Stimulated activated CD8-positive, alpha-beta memory T cell treated with anti-CD3 and anti-CD28 coated beads, Interleukin-15, amount 100 ng/mL, for 24 hours (primary cell): ENCODE measurements at places on chromosomes 16 and 17.

- no peak for DNase-seq
Observed at GRCh38 chr16:86991679-86992078, 325.5 kb downstream of the C16orf95 start.

GRCh38 chr16:62445909-62446308 is 409.7 kb upstream of the CDH8 start:
- DNase-seq, result no peak

- DNase-seq, result peak; percentile 53
Observed at GRCh38 chr16:12573730-12574383, 229.8 kb downstream of the CPPED1 start.

DNA sequence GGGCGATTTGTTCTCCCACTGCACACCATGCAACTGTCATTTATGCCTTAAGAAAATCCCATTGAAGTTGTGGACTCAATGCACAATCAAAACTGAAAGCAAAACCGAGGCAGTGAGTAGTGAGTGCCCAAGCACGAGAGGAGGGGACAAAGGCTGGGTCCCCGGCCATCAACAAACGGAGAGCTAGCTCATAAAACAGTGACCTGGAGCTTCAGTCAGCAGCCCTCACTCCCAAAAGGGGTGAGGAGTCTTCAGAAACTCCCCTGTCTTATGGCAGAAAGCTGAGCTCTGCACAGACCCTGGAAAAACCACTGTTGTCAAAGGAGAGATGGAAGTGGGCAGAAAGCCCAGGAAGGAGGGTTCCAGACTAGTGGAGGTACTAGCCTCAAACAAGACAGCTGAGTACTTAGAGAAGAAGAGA is 96.9 kb downstream of the ADCY9 start:
- DNase-seq, result no peak

GRCh38 chr16:29307598-29308507 is 98.7 kb downstream of the NPIPB11 start:
- DNase-seq, result no peak

DNA sequence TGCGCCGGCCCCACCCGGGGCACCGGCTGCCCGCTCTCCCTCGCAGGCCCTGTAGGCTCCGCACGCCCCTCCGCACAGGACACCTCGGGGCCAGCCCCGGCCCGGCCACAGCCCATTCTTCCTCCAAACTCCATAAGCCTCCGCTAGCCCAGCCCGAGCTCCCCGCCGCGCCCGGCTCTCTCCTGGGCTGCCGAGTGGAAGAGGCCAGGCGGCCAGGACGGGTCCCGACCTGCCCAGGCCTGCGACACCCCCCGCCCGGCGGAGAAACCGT is 397 bp downstream of the NCOR1 start:
- no peak for DNase-seq

DNA sequence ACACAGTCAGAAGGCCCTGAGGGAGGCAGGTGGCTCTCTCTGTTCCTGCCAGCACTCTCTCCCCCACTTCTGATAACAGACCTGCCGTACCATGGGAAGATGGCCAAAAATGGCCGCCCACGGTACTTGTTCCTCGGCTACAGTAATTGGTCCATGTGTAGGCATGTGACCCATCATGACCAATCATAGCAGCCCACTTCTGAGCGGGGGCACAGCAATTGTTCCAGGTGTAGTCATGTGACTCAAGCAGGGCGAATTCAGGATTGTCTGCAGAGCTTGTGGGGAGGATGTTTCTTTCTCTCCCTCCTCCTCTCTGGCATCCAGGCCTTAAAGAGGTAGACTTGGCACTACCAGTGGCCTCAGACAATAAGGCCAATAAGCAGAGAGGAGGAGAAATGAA is 250.4 kb downstream of the MRTFB start:
- no peak for DNase-seq

DNA sequence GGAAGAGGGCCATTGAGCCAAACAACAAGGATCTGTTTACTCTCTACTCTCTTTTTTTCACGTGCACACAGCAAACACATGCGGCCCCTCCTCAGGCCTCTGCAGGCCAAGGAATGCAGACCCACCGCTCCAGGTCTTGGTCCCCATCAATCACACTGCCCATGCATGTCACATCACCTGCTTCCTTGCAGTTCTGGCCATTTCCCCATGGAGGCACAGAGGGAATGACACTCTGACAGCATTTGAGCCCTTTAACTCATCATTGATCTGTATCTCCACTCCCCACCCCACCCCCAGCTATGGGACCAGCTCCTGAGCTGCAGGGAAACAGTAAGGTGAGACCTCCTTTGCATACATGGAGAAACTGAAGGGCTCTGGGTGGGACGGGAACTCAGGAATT is 45.9 kb upstream of the MEIOC start:
- DNase-seq, result no peak

- DNase-seq, result peak; percentile 61
Observed at GRCh38 chr16:12095275-12096156, 119.0 kb downstream of the SNX29 start.

GRCh38 chr17:17231621-17232302 is 5.2 kb downstream of the FLCN start:
- DNase-seq, result no peak

DNA sequence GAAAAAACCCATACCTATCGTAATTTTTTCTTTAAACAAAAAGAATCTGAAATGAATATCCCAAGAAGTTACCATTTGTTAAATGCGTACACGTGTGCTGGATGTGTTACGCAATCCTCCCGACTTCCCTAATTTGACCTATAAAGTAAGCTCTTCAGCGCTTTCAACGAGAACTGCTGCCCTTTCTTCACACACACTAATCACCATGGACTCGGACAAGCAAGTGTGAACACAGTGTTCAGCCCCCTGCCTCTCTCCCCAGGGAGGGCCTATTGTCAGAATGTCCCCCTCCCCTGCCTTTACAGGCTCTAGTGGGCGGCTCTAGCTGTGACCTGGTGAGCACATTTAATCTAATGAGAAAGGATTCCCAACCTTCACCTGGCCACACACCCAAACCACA is 216.1 kb downstream of the CEP112 start:
- no peak for DNase-seq

DNA sequence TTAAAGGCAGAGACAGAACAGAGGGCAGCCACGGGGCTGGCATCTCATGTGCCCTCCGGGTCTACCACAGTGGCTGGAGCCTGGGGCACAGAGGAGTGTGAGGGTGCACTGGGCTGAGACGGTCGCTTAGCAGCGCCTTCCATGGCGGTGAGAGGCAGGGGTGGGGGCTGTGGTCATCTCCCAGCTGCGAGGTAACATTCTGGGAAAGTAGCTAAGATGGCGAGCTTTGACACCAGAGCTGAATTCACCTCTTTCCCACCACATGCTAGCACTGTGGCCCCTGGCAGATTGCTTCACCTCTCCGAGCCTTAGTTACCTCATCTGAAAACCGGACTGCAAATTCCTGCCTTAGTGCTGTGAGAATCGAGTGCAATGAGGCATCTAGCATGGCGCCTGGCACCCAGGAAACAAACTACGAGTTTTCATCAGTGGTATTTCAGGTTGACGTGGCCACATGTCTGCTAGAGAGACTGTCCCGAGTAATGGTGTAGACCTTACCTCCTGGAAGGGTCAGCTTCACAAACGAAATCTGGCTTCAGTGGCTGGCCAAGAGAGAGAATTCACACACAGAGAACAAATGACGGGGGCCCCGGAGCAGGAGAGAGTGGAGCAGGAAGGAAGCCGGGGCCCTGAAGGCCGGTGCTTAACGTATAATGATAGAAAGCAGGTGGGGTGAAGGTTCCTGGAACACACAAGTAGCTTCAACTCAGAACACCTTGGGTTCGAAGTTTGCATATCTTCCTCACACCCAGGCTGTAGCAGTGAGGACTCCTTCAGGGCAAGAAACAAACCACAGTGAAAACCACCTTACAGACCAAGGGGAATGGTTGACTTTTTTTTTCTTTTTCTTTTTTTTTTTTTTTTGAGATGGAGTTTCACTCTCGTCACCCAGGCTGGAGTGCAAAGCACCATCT is 63.9 kb upstream of the RPH3AL start:
- no peak for DNase-seq

GRCh38 chr17:19614900-19615299 is 33.7 kb upstream of the ALDH3A2 start:
- DNase-seq, result no peak

DNA sequence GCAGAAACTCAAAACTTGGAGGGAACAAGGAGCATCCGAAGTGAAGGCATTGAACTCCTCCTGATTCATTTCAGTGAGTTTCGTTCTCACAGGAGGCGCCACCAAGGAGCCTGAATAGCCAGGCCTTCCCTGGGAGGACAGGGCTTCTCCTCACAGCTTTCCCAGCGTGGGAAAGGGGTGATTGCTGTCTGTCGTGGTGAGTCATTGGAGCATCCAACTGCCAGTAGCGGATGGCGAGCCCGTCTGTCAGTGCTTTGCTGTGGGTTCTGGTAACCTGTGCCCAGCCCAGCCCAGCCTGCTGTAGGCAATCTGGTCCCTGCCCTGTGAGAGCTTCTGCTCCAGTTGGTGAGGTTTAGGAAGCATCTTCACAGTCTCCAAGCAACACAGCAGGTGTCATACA is 28.3 kb downstream of the PLCD3 start:
- DNase-seq, result no peak

- DNase-seq, result no peak
Observed at GRCh38 chr16:6034511-6034910, 936.9 kb upstream of the EEF2KMT start.

DNA sequence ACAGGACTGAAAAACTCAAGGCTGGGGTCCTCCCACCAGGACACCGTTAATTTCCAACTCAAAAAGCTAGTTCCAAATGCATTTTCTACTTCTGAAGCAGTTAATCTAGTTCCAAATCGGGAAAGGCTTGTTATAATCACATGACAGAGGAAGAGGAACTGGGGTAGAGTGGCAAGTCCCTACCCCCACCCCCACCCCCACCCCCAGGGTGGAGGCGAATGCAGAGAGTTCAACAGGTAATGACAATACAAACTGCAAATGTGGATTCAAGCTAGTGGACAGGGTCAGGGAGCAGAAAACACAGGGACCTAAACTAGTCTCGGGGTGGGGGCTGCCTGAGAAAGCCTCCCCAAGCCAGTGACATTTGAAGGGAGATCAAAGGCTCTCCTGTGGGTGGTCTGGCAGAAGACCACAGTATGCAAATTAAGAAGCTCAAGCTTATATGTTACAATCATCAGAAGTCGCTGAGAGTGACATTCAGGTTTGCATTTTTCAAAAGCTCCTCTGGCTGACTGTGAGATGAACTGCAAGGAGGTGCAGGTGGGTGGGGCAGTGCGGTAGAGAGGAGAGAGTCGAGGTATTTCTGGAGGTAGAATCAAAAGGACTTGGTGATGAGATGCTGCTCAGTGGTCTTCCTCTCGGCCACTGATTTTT is 56.4 kb upstream of the SLC25A19 start:
- DNase-seq, result no peak

DNA sequence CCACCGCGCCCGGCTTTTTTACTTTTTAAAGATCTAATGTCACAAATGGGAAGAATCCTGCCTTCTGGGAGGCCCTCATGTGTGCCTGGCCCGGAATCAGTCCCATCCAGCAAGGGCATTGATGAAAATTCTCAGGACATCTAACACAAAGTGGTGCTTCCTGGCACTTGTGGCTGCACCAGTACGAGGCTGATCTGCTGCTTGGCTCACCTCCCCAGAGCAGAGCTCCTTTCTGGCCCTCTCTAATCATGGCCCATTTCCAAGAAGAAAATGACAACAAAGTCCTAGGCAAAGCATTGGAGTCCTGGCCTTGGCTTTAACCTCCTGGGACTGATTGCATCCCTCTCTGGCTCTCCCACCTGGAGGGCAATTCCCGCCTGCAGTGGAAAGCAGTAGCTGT is 50.7 kb upstream of the SIAH1 start:
- DNase-seq, result no peak

DNA sequence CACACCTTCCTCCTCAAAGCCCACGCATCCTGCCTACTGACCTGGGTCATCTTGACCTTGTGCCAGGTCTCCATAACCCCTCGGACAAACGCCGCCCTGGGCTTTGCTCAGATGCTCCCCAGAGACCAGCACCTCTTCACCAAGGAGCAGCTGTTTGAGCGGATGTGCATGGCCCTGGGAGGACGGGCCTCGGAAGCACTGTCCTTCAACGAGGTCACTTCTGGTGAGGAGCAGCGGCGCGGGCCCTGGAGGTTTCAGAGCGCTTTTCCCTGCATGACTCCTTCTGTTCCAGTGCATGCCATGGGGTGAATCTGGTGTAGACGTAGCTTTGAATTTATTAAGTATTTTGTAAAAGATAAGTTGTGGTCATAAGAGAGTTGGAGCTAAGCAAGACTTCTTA is 7.6 kb upstream of the RPL13 start:
- DNase-seq, result no peak

DNA sequence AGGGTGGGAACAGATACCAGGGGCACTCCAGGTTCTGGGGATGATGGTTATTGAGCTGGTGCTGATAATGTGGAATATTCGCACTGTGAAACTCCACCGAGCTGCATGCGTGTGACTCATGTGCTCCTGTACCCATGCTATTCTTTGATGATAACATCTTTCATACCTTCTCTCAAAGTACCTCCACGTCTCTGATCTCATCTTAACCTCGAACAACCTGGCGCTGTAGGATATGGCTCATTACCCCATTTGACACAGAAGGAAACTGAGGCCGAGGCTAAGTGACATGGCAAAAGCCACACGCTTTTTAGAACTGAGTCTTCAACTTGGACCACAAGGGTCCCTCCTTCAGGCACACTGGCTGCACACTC is 30.2 kb upstream of the MRPS23 start:
- DNase-seq, result no peak

DNA sequence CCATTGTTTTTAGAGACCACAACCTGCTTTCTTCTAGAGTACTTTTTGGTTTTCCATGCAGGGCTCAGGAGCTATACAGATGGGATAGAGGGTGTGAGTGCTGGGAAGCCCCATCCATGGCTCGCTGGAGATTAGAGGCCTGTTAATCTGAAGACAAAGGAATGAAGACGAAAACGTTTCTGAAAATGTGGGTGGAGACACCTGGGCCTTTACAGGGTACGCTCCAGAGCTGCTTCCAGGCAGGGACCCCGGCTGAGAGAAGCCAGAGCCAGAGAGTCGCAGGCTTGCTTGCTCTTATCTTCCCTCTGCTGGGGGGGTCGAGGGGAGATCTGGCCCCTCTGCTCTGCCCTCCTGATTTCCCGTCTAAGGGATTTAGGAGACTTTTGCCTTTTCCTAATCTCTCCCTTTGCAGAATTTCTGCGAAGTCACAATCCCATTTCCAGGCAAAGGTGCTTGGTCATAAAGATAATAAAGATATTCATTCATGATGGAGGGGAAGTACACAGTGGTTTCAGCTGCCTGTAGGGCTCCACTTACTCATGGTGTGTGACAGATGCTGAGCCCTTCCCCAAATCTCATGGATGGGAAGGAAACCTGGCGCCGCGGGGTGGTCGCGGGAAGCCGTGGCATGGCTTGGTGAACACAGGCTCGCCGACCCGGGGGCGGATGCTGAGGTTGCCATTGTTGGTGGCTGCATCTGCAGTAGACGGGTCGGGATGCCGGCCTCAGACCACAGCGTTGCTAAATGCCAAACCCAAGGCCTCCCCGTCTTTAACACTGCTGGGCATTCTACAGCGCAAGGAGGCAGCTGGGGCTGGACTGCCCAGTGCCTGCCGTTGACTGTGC is 4.8 kb upstream of the SOCS3 start:
- DNase-seq, result no peak

DNA sequence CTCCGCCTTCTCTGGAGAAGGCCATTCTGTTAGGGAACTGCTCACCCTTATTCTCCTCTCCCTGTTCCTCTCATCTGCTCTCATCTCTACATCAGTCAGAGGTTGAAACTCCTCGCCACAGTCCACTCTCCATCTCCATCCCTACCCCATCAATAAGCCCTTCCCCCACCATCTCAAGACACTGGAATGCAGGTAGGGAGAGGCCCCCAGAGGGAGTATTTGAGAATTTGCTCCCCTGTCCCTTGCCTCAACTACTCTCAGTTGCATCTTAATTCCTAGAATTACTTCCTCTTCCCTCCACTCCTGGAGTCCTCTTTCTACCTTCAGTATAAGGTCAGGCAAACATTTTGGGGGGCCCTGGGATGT is 2.0 kb upstream of the AATF start:
- DNase-seq, result no peak
